Kidney capillary endothelial cell (primary cell): ENCODE measurements at places on chromosomes 3 and 15.

GRCh38 chr15:91529534-91529933, 324.0 kb upstream of the SLCO3A1 start:
- DNase-seq, result no peak

GRCh38 chr3:153290268-153291015, 128.4 kb downstream of the RAP2B start:
- DNase-seq, result peak; percentile 44

DNA sequence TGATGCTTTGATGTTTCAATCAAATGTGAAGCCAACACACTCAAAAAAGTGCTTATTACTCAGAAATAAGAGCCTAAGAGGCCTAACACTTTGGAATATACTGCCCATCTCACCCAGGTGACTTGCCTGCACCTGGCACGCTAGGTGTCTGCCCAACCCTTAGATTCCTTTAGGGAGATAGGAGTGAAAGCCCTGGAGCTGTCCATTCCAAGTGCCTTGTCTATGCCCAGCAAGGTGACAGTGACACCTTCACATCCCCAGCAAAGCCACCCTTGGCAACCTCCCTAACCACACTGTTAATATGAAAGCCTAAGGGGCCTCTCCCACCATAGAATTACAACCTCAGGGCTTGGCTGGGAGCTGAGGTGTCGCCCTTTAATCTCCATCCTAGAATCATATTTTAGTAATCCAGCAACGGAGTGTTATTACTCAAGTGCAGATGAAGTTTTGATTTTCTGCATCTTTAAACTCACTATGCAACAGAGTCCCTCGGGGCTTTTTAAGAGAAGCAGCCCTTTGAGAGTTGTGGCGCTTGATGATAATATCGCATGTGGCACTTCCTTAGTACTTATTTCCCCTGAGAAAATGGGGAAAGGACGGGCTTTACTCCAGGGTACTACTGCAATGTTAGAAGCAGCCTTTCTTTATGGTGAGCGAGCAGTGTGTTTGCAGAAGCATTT, 24.8 kb downstream of the ATP10A start:
- DNase-seq, result no peak

DNA sequence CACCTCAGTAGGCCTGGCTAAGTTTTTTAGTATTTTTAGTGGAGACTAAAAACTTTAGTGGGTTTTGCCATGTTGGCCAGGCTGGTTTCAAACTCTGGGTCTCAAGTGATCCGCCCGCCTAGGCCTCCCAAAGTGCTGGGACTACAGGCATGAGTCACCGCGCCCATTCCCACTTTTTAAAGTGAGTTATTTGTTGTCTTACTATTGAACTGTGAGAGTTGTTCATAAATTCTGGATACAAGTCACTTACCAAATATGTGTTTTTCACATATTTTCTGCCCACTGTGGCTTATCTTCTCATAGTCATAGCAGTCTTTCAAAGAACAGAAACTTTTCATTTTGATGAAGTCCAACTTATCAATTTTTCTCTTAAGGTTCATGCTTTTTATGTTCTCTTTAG, 29.9 kb upstream of the SPSB4 start:
- no peak for DNase-seq

DNA sequence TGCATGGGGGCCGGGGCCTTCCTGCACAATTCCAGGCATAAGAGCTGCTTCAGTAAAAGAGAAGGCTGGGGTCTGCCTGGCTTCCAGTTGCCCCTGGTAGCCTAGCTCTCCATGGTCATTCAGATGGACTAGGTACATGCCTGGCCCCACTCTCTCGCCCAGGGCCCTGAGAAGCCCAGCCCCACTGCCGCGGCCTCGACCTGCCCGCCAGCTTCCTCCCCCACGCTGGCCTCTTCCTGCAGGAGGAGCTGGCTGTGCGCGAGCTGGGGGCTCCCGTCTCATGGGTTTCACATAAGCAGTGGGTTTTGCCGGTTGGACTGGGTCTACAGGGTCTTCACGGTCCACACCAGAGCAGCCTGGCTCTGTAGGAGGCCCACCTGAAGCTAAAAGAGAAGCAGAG, 3.6 kb downstream of the PRR20G start:
- no peak for DNase-seq

DNA sequence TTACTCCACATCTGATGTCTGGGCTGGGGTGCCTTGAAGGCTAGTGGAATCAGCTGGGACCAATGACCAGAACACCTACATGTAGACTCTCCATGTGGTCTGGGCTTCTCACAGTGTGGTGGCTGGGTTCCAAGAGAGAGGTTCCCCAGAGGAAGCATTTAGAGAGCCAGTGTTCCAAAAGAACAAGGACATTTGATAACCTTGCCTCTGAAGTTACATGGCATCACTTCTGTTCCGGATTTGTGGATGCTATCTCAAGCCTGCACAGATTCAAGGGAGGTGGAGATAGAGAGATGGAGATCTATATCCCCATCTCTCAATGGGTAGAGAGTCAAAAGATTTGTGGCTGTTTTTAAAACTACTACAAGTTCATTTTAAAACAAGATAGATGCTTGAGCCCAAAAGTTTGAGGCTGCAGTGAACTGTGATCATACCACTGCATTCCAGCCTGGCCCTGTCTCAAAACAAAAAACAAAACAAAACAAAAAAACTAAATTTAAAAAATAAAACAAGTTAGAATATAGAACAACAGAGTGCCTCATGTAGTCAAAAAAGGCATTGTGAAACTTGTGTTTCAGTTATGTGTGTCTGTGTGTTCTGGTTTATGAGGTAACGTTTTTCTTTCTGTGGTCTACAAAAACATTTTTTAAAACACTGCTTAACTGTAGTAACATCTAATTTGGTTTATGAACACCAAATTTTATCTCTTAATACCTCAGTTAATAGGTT, 44.8 kb downstream of the PDE8A start:
- DNase-seq, result no peak

- no peak for DNase-seq
These were observed at the start of gene SERPINI2 for GRCh38 chr3:167473863-167474262. TSS of gene SERPINI2 (minus strand) at chr3:167474042. CDS start at chr3:167471834, 2,208 bp downstream.
